ENCODE measurements at places on chromosomes 2 and 18. TPM values are rescaled to one million over a fixed set of nuclear protein-coding genes. Genes with fewer than 3 reads are reported as not detected.

GRCh38 chr2:67208887-67209500 is 188.1 kb upstream of the ETAA1 start:
- no peak for DNase-seq

GRCh38 chr2:24508878-24509277 is 17.8 kb downstream of the NCOA1 start:
- DNase-seq = no peak

- DNase-seq = no peak
Measured at GRCh38 chr2:16625201-16625729, 40.4 kb downstream of the CYRIA start.

- DNase-seq = no peak
Measured at GRCh38 chr2:17166506-17166905, 351.7 kb downstream of the RAD51AP2 start.

- DNase-seq = no peak
Measured at GRCh38 chr18:79738581-79739439, 58.9 kb upstream of the KCNG2 start.

GRCh38 chr18:72866901-72867745 is 664 bp downstream of the NETO1 start:
- no peak for DNase-seq

DNA sequence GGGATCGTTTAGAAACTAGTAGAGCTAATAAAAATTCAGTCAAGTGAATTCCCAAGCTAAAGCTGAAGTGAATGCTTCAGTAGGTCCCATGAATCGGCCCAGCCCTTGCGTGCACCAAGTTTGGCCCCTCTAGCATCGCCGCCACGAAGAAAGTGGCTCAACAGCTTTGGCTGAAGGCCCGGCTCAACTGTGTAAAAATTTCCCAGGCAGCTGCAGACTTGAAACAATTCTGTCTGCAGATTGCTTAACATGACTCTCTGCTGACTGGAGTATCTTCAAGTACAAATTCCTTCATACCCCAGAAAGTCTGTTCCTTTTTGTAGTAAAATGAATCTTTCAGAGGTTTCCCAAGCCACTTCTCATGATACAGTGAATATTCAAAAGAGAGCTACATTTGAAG is 32.7 kb downstream of the ALMS1 start:
- DNase-seq = no peak

GRCh38 chr2:150811259-150811855 is 323.9 kb upstream of the RND3 start:
- no peak for DNase-seq

DNA sequence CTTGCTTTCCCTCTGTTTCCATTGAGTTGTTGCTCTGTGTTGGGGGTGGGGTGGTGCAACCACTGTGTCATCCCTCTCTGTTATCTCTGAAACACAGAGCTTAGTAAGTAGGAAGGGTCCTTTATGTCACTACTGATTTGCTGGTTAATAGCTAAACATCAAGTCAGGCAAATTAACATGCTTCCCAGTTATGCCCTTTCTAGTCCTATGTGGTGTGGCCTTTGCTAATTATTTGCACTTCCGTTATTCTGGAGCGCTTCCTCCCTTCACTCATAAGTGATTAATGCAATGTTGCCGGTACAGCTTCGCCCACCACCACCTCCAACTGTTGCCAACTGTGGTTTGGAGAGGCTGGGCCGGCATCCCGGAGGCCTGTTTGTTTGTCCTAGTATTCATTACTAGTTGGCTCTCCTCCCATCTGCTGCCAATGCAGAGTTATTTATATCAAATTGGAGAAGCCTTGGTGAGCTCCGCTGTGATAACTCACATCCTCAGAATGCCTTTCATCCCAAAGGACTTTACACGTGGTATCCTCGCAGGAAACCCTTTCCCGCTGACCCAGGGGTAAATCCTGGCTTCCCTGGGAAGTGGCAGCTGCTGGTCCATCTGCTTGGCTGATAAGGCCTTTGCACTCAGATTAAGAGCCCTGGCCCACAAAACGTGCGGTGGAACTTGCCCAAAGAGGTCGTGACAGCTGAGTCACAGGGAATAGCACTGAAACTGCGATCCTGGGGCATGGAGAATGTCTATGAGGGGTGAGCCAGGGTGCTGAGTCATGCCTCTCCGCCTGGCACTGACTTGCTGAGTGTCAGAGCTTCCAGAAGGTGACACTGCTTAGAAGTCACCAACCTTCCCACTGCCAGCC is 72.0 kb upstream of the ZCCHC2 start:
- no peak for DNase-seq

- no peak for DNase-seq
Measured at GRCh38 chr2:62056341-62056740, 139.6 kb upstream of the B3GNT2 start.

GRCh38 chr2:120930864-120931263 is 195.2 kb downstream of the GLI2 start:
- DNase-seq = no peak

- no peak for DNase-seq
Measured at GRCh38 chr2:84888401-84889276, 7.8 kb upstream of the TRABD2A start.

DNA sequence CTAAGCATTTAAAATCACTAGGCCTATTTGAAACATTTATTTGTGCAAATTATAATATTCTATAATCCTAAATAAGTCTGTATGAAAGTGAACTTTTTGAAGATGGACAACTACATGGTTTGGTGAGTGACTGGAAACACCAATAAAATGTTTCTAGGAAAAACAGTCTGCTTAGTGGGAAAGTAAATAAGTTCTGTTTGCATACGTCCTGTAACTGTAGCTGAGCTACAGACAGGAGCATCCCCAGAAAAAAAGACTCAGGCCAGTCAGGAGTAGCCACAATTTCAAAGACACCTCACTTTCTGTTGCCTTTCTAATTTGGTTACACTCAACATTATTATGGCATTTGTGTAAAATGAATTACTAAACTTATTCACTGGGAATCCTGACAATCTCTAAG is 28.4 kb upstream of the KCNJ3 start:
- DNase-seq = no peak

DNA sequence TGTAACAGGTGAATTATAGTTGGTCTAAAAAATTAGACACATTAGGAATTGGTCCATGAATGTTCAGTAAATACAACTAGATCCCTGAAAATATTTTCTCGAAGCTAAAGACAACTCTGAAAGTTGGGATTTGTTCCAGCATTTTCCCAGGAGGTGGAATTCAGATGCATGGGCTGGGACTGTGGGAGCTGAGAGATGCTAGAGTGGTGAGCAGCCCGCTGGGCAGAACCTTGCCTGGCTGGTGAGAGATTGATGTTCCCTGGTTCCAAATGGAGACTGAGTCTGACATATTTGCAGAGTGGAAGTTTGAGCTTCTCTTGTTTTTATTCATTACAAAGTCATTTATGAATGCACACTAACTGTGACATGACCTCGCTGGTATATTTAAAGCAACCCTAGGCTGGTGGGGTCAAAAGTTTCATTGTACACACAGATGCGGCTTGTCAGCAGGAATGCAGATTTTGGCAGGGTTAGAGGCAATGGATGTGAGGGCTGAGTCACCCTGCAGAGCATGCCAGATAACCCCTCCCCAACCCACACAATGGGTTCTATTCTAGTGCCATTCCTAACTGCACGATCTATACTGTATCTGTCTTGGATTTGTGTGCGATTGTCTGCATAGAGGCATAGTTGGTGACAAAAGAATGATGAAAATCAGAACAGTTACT is 23.5 kb upstream of the TMEM178A start:
- no peak for DNase-seq

GRCh38 chr2:65137197-65137775 is 7.4 kb upstream of the RAB1A start:
- no peak for DNase-seq

GRCh38 chr2:236875906-236876505 is 209.7 kb upstream of the COPS8 start:
- no peak for DNase-seq

DNA sequence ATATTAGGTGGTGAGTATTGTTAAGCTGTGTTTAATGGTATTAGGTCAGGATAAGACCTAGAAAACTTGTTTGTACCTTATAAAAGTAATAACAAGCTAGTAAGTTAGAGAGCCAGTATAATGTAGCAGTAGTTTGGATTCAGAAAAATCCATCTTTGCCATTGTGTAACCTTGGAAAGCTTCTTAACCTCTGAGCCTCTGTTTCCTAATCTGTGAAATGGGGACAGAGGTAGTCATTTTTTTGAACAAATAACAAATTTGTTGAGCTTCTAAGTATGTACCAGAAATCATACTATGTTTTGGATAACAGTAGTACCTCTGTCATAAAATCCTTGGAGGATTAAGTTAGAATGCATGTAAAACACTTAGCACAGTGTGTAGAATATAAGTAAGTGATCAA is 12.5 kb downstream of the GLS start:
- DNase-seq = no peak

GRCh38 chr18:72828601-72829000 is 39.2 kb downstream of the NETO1 start:
- no peak for DNase-seq

DNA sequence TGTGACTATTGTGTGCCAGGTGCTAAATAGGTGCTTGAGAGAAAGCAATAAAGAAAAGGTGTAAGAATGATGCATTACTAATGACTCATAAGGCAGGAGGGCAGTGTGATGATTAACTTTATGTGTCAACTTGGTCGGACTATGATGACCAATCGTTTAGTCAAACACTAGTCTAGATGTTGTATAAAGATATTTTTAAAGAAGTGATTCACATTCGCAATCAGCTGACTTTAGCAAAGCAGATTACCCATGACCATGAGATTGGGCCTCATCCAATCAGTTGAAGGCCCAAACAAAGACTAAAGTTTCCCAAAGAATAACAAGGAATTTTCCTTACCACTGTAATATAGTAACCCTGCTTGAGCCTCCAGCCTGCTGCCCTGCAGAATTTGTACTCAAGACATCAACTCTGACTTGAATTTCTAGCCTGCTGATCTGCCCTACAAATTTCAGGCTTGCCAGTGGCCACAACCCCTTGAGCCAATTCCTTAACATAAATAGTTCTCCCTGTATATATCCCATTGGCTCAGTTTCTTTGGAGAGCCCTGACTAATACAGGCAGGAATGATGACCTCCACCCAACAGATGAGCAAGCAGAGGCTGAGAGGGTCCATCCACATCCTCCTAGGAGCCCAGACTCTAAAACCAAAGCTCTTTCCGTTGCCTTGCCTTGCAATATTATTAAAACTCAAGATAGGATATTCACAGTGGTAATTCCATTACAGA is 132.6 kb downstream of the ACTR3 start:
- no peak for DNase-seq

GRCh38 chr18:70496353-70497294 is 207.8 kb downstream of the SOCS6 start:
- no peak for DNase-seq

DNA sequence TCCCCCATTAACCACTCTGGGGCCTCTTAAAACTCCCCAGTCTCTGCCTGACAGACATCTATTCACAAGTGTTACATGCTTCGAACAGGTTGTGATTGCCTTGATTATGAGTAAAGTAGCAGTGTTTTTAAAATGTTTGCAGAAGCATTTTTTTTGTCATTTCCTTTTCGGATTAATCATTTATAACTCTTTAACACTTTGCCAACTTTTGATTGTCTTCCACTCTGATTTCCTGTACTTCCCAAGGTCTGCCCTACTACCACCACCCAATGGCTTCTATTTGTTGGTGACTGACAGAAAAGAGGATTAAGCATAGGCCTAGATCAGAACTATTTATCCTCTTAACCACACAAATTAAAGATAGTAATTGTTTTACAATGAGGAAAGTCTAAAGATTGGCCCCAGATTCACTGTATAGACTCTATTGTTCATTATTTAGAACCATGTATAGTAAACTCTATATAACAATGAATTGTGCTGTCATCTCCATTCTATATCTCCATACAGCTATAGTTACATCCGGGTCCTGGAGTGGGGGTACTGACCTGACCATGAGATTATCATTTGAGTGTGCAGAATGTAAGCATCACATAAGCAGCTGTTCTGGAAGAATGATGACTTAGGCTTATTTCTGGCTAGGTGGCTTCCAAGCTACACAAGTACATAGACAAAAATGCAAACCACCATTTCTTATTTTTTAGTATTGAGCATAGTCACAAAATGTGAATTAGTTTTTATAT is 110.3 kb upstream of the RBMS1 start:
- no peak for DNase-seq

DNA sequence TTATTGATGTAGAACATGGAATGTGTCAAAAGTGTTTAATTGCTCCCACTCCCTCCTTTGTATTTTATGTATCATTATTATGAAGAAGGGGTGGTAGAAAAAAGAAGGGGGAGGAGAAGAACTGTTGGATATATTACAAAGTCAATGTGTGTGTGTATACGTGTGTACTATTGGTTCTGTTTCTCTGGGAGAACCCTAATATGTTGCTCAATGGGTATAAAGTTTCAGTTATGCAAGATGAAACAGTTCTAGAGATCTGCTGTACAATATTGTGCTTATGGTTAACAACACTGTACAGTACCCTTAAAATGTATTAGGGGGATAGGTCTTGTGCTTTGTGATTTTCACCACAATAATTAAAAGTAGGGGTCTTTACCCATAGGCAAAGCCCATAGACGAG is 58.1 kb upstream of the ZC3H15 start:
- DNase-seq = no peak

DNA sequence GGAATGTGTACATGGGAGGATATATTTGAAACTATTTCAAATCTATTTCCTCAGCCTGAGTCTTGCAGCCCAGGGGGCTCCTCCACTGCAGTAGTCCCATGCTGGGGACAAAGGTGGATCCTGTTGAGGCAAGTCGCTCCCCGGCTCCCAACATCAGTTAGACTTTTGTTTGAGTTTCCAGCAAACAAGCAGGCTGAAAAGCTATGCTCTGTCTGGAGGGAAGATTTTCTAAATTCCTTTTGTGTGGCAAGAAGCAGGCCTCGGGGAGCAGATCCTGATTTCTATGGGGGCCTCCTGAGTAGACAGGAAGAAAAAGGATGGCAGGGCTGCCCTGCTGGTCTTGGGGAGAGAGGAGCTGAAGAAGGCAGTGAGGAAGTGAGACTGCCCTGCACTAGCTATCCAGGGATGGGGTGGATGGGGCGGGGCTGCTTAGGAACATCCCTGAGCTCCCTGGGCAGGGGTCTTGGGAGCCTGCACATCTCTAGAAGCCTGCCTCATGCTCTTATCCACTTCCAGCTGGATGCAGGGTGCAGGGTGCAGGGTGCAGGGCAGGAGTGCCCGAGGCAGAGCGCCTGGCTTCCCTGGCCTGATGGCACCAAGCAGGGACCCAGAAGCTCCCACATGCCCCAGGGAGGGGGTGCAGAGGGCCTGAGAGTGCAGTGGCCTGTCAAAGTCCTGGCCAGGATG is 6.0 kb upstream of the CIB4 start:
- no peak for DNase-seq

GRCh38 chr2:232484628-232485347 is 2.8 kb downstream of the ECEL1 start:
- DNase-seq = no peak

Gene TACR1
- not detected for total RNA-seq

Gene ATAD2B
- 16.8 TPM for total RNA-seq

Gene SLC23A3
- total RNA-seq = 2.3 TPM

Gene CYP1B1
- total RNA-seq = 19.4 TPM

Gene IL1F10
- not detected for total RNA-seq

Gene TUBA3E
- total RNA-seq = not detected

Gene PLCL1
- 0.71 TPM for total RNA-seq

Gene ABHD3
- 31.3 TPM for total RNA-seq

Gene EFHD1
- total RNA-seq = 0.22 TPM

Gene CCT4
- total RNA-seq = 361 TPM

Gene PNPT1
- total RNA-seq = 74.9 TPM

Gene CNTNAP5
- total RNA-seq = not detected

All from CD8-positive, alpha-beta memory T cell (primary cell).